ENCODE measurements at places on chromosomes 7 and 10. TPM values are rescaled to one million over a fixed set of nuclear protein-coding genes. Genes with fewer than 3 reads are reported as not detected.

RBAK gene
- total RNA-seq: 8.4 TPM

CYP2W1 gene
- total RNA-seq: not detected

ZFAND4 gene
- total RNA-seq: 9.2 TPM

- peak; percentile 70 for DNase-seq
Measured at GRCh38 chr7:135143885-135144668, 3.8 kb upstream of the TMEM140 start.

DNA sequence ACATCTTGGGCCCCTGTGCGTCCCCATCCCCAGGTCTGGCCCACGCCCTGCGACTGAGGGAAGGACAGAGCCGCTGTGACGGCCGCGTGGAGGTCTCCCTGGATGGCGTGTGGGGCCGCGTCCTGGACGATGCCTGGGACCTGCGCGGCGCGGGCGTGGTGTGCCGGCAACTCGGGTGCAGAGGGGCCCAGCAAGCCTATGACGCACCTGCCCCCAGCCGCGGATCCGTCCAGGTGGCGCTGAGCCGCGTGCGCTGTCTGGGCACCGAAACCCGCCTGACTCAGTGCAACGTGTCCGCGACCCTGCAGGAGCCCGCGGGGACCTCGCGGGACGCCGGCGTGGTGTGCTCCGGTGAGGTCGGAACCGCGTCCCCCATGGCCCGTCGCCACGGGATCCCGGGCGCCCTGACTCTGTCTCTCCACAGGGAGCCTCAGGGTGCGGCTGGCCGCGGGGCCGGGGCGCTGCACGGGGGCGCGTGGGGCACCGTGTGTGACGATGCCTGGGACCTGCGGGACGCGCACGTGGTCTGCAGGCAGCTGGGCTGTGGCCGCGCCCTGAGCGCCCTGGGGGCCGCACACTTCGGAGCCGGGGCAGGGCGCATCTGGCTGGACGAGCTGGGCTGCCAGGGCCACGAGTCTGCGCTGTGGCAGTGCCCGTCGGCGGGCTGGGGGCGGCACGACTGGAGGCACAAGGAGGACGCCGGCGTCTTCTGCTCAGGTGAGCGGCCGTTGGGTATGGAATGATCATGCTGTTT is 5.9 kb downstream of the SCART1 start:
- DNase-seq: no peak

DNA sequence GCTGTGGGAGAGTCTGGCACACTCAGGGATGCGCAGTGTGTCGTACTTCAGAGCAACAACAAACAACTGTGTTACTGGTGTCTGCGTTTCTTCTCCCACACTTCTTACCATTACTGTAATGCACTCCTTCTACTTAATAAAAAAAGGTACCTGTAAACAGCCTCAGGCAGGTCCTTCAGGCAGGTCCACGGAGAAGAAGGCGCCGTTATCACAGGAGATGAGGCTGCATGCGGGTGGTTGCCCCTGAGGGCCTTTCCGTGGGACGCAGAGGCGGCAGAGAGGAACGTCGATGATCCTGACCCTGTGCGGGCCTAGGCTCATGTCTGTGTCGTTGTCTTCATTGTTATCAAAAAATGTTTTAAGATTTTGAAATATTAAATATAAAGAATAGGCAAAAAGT is 29.4 kb downstream of the NKX6-2 start:
- DNase-seq: no peak

- DNase-seq: no peak
Measured at GRCh38 chr7:20417675-20418382, 87.1 kb downstream of the ITGB8 start.

GRCh38 chr7:138550337-138550736 is 90.3 kb downstream of the TRIM24 start:
- no peak for DNase-seq

DNA sequence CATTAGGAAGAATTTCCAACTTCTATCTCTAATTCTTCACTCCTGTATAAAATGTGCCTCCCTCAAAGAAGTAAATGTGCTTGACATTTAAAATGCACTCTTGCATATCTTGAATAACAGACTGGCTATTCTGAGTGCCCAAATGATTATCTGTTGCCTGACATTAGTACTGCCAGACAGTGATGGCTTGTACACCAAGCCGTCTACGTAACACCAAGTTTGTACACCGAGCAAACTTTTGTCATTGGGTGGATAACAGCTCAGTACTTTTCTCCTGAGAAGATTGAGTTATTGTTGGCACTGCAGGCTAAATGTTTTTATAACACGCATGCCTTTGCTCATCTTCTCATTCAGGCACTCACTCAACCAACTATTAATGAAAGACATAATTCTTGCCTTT is 137.2 kb downstream of the DOCK4 start:
- no peak for DNase-seq

- no peak for DNase-seq
Measured at GRCh38 chr7:104089612-104090011, 100.2 kb upstream of the RELN start.

Measured in glomerular endothelial cell (primary cell).